ENCODE measurements at places on chromosomes 2 and 18.

DNA sequence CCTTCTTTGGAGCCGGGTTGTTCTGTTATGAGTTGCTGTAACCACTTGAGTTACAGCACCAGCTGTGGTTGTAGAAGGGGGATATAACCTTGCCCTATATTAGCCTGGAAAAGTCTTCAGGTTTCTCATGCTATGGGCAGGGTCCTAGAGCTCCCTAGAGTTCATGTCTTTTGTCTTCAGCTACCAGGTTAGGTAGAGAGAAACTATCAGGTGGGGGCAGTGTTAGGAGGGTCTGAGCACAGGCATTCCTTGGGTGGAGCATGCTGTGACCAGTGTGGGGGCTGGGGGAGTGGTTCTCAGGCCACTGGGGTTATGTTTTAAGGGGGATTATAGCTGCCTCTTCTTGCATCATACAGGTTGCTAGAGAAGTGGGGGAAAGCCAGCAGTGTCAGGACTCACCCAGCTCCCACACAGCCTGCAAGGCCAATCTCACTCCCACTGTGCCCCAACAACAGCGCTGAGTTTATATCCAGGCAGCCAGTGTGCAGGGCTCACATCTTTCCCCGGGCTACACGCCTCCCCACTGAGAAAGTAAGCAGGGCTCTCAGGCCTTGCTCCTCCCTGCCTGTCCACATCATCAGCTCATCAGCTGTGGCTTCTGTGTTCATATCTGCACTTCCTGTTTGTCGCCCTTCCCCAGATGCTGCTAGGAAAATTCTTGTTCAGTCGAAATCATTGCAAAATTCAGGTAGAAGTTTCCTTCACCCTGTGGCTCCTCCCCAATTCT, 133.8 kb upstream of the NRXN1 start:
- no peak for DNase-seq

GRCh38 chr18:23861805-23862470, 152.6 kb upstream of the TTC39C start:
- DNase-seq, result peak; percentile 92

- DNase-seq, result no peak
Measured at GRCh38 chr2:205543262-205543843, 138.9 kb upstream of the NRP2 start.

- no peak for DNase-seq
Measured at GRCh38 chr18:11034884-11035283, 114.5 kb downstream of the PIEZO2 start.

- no peak for DNase-seq
Measured at GRCh38 chr18:629269-630150, 27.9 kb upstream of the TYMS start.
